ENCODE measurements at places on chromosomes 12 and 14. TPM values are rescaled to one million over a fixed set of nuclear protein-coding genes. Genes with fewer than 3 reads are reported as not detected.

DNA sequence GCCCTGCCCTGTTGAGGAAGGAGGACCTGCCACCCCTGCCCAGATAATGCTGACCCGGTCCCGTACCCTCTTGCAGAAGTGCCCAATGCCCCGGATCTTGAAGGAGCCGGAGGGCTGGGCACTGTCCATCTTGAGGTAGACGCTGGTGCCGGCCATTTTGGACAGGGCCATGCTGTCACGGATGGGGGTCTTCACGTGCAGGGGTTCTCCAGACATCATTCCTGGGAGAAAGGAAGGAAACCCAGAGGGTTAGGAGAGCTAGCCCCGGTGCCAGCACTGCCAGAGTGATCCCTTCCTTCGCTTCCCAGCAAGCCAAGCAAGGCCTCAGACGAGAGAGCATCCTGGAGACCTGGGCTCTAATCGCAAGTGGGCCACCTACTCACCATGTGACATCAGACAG, 4.2 kb downstream of the SDS start:
- DNase-seq: no peak

ADAMTS20 gene
- total RNA-seq: not detected

DNA sequence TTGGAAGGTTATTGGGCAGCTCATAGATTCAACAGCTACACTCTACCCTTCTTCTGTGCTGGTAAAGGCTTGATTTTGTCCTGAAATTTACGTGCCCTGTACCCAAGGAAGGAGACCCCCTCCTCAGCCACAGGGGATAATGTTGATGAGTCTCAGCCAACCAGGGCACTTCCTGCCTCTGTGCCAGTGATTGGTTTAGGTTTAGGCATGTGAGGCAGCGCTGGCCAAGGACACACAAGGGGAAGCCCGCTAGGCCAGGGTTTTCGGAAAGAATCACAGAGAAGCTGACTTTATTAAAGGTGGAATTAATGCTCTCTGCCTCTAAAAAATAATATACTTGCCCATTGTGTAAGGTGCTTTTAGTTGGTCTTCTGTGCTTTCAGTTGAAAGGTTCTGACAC, 15.4 kb upstream of the CTDSP2 start:
- no peak for DNase-seq

- DNase-seq: no peak
These were observed 54.3 kb downstream of the TECPR2 start for GRCh38 chr14:102417001-102417431.

DNA sequence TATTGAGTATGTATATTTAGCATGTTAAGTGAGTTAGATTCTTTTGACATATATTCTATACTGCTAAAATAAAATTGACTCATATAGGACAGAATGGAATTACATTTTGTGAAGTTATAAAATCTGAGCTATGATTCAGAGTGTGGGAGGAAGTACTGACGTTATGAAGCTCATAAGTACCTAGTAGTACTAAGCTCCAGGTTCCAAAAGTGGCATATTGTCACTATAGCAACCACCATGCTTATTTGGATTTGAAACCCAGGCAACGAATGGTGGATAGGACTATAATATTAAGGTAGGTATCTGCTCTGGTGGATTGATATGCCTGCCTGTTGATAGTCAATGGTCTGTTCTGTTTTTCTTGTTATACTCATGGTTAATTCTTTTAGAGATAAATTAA, 2.2 kb upstream of the FBXO33 start:
- no peak for DNase-seq

- no peak for DNase-seq
These were observed 11.6 kb downstream of the SETD3 start for GRCh38 chr14:99468836-99469592.

DNA sequence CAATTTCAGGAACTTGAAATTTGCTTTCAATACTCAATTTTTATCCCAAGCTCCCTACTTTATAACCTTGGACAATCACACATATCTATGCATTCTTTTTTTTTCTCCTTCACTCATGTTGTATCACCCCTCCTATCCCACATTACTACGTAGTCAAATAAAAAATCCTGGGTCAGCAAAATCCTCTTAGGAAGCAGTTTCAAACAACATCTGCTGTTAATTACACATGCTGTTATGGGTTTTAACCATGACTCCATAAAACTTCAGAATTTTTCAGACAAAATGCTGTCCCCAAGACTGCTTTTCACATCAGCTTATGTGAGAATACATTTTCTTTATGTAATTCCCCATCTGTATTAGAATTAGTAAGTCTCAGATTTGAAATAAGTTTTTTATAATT, 61.7 kb downstream of the LRFN5 start:
- no peak for DNase-seq

KLRF2 gene
- not detected for total RNA-seq

SLC25A29 gene
- 10.9 TPM for total RNA-seq

Data from RPMI7951 (cell line).